ENCODE measurements at places on chromosomes 16 and 17. TPM values are rescaled to one million over a fixed set of nuclear protein-coding genes. Genes with fewer than 3 reads are reported as not detected.

- H3K36me3 ChIP-seq = no peaks in the 10 kb centered on the region
- H3K27me3 ChIP-seq = peaks cover 30% of the 10 kb centered on the region
- H3K4me1 ChIP-seq = no peaks in the 10 kb centered on the region
- no peak for DNase-seq
Measured at GRCh38 chr17:12646761-12647422, 18.8 kb upstream of the MYOCD start.

- H3K36me3 ChIP-seq = peaks cover 4% of the 10 kb centered on the region
- DNase-seq = peak; percentile 34
- H3K27ac ChIP-seq = peak overlapping the region; percentile 79
Measured at GRCh38 chr16:89687092-89687940, 827 bp downstream of the CDK10 start.

DNA sequence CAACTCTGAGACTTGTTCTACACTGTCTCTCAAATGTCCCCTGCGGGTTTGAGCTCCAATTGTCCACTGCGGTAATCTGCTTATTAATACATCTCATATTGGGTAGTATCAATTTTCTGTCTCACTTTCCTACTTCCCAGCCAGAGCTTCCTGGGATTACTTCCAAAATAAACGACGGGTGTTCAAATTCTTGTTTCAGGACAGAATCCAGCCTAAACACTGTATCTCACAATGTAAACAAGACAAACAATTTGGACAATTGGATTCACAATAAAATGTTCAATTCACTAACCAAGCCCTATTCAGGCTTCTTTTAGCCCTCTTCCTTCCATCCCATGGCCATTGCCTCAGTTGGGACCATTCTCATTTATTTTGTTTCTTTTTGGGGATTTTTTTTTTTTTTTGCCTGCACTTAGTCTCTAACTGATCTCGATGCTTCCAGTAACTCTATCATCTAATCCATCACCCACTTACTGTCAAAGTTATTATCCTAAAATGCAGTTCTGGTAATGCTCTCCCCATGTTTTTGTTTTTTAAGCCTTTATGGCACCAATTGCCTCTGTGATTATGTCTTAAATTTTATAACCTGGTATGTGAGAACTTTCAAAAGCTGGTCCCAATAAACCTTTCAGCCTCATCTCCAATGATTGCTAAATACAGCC lies 2.0 kb upstream of the VAT1L start:
- no peak for DNase-seq
- no peaks in the 10 kb centered on the region for H3K4me1 ChIP-seq
- no peaks in the 10 kb centered on the region for H3K36me3 ChIP-seq

The LIMD2 gene
- total RNA-seq = 43.0 TPM

The ALDOC gene
- total RNA-seq = 72.9 TPM

GRCh38 chr16:73717266-73717974 lies 579.2 kb upstream of the PSMD7 start:
- no peak for DNase-seq
- H3K36me3 ChIP-seq = no peaks in the 10 kb centered on the region
- H3K4me3 ChIP-seq = no peak overlapping the region

The NEURL4 gene
- 27.7 TPM for total RNA-seq

GRCh38 chr17:39069114-39069756 lies 82.2 kb downstream of the PLXDC1 start:
- no peak overlapping the region for H3K27ac ChIP-seq
- no peaks in the 10 kb centered on the region for H3K27me3 ChIP-seq
- DNase-seq = peak; percentile 40
- no peaks in the 10 kb centered on the region for H3K36me3 ChIP-seq

GRCh38 chr17:56866496-56866895 lies 32.5 kb downstream of the DGKE start:
- H3K4me1 ChIP-seq = no peaks in the 10 kb centered on the region
- no peaks in the 10 kb centered on the region for H3K27me3 ChIP-seq
- H3K36me3 ChIP-seq = peaks cover 21% of the 10 kb centered on the region
- DNase-seq = no peak

The TMEM95 gene
- total RNA-seq = not detected
